Stimulated activated CD8-positive, alpha-beta memory T cell treated with anti-CD3 and anti-CD28 coated beads, Interleukin-15, amount 100 ng/mL, for 24 hours (primary cell): ENCODE measurements at places on chromosomes 4 and X.

- no peak for DNase-seq
Observed at GRCh38 chr4:74793757-74794381, 454 bp downstream of the BTC start.

DNA sequence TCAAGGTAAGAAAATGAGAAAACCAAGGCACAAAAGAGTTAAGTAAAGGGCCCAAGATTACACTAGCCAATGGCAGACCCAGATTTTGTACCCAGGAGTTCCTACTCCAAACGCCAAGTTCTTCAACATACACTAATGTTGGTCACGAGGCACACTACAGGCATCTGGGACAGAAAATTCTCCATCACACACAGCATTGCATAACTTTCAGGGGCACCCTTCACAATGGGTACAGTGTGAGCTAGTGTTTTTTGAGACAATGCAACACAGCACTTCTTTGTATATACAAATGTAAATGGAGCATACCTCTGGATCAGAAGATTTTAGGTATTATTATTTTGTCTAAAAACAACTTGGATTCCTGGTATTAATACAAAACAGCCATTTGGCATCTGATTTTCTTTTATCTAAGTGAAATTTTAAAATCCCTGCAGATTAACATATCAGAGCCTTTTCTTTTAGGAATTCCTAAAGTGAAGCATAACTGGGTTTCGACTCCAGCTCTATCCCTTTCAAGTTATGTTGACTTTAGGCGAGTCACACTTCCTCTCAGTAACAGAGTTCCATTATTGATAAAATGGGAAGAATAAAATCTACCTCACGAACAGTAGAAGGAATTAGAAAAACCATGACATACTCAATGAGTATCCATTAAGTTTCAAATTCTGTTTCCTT, 41.1 kb downstream of the ADGRA3 start:
- no peak for DNase-seq

DNA sequence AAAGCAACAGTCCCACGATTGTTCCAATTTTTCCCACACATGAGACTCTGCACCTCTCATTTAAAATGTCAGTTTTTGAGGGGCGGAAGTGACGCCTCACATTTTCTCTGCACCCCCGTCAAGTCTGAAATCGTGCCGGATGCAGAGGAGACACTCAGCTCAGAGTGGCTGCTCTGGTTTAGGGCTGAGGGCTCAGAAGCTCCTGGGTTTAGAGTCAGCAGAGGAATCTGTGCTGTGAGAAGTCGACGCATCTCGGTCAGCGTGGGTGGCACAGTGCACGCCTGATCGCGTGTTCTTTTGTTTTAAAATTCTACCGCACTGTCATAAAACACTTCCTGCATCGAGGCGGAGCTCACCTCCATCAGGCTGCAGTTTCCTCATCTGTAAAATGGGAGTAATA, 116.7 kb upstream of the ADRA2C start:
- DNase-seq, result no peak

DNA sequence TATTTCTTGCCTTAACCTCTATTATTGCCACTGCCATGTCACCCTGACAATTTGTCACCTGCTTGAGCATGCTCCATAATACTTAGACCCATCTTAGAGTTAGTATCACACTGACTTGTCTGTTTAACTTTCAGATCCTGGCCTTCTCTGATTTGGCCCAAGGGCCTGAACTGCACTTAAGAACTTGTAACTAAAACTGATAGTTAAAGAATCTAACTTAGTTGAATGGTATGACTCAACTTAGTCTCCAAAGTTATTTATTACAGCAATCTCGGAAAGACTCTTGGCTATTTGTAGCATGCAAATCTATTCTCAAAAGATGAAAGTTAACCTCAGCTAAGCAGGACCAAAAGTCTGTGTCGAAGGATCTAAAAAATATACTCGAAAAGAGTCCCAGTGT, 72.3 kb downstream of the IGSF1 start:
- no peak for DNase-seq

- no peak for DNase-seq
Observed at GRCh38 chr4:78379040-78379439, 172.5 kb upstream of the ANXA3 start.

DNA sequence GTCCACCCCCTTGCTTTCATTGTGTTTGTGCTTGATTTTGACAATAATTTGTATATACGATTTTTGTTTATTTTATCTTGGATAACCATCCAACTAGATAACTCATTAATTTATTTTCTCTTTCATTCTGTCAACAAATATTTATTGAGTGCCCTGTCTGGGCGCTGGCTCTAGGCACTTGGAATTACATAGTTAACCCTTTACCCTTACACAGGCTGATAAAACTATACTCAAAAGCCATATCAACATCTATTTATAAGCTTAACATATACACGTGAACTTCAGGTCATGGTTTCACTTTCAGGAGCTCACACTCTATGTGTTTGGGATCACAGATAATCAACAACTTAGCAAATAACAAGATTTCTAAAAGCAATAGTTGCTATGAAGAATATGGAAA, 226.3 kb upstream of the PPARGC1A start:
- DNase-seq, result no peak

DNA sequence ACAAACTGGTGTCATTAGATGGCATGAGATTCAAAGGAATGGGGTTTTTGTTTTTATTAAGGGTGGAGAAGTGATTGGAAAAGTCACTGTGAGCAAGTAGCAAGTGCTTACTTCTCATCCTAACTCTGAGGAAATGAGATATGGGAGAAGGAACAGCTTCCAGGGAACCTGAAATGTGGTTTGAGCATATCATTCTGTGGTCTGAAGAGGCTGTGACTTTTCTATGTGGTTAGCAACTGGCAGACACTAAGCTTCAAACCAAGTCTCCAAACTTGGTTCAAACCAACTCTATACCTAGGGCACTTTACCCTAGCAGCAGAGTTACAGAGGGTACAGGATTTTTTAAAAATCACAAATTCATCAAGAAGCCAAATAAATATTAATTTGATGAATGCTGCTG, 58.2 kb downstream of the DCLK2 start:
- no peak for DNase-seq

DNA sequence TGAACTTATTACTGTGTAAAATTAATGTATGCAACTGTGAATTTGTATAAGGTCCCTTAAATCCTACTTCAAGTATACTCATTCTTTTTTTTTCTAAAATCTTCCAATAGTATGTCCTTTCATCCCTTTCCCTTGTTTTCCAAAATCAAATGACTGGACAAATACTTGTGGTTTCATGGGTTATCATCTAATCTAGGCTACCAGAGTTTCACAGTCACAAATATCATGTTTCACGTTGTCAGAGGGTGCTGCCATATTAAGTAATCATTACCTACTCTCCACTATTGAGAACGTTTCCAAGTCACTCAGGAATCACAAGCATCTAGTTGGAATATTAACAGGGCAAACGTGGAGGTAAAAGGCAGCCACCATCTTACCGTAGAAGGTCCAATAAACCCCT, 1235.0 kb upstream of the TENM3 start:
- no peak for DNase-seq

GRCh38 chr4:121989715-121990114, 37.9 kb upstream of the TRPC3 start:
- no peak for DNase-seq

- DNase-seq, result no peak
Observed at GRCh38 chr4:155367608-155368007, 9.2 kb downstream of the MAP9 start.

DNA sequence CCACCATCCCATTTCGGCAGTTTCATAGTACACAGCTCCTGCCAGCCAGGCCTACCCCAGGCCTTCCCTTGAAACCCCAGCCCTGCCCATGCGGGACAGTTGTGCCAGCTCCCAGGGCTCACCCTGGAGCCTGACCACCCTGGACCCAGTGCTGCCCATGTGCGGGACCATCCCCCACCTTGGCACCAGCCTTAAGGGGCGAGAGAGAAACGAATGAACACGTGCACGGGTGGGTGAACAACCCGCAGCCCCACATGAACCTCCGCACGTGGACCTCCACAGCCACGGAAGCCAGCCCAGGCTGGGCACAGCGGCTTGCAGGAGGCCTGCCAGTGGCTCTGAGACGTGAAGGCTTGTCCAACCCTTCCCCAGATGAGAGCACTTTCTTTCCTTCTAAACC, 76.0 kb upstream of the MXD4 start:
- DNase-seq, result no peak

DNA sequence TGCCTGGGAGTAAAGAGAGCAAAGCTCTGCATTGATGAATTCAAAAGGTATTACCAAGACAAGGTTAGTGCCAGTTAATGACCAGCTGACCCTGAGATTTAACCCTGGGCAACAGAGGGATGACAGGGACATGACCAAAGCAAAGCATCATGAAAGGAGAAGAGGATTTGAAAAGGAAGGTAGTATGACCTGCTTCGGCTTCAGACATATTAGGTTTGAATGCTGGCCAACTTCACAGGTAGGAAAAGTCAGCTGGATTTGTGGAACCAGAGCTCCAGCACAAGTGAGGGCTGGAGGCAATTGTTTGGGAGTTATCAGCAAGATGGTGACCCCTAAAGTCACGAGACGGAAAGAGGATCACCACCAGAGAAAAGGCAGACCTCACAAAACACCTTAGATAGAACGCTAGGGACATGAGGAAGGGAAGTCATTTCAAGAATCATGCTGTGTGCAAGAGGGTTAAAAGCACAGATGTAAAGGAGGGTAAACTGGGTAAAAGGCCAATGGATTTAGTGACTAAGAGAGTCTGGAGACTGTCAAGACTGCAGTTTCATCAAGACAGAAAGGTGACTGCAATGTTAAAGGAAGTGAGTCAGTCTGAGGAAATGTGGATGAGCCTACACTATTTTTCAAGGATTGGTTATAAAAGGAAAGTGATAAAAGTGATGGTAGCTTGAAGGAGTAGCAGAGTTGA, 45.6 kb downstream of the SH3RF1 start:
- DNase-seq, result no peak

DNA sequence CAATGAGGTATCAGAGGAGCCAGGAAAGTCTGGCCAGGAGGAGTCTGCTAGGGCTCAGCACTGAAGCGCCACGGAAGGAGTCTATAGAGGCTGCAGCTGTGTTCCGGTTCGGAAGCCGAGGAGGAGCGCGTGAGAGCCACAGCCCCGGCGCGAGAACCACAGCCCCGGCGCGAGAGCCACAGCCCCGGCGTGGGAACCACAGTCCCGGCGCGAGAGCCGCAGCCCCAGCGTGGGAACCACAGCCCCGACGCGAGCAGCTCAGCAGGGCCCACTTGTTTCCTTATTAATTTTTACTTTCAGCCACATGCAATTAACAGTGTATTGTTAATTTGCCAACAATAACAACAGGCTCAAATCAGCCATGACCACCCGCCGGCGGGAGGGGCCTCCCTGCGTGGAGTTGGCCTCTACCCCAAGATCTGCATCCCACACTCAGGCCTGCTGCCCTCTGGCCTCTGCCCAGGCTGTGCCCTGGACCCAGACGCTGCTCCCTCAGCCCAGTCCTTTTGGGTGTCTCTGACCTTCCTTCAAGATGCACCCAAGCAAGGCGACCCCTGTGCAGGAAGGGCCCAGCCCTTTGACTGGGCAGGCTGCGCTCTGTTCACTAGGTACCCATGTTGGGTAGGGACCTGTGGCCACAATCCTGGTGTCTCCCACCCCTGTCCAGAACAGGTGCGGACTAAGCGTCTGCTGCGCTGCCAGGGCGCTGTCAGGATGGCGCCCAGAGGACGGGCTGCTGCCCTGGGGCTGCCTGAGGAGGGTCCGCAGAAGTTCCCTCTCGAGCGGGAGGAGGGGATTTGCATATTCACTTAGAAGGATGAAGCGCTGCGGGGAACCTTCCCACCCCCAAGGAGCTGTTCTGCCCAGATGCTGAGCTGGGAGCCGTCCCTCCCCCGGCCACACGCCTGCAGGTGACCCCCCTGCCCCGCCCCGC, 113.8 kb downstream of the ADRA2C start:
- no peak for DNase-seq

GRCh38 chr4:95044324-95044837, 286.6 kb downstream of the BMPR1B start:
- DNase-seq, result no peak
